ENCODE measurements at places on chromosomes 11 and 22. TPM values are rescaled to one million over a fixed set of nuclear protein-coding genes. Genes with fewer than 3 reads are reported as not detected.

GRCh38 chr11:19345848-19346681, 105.3 kb upstream of the E2F8 start:
- DNase-seq, result no peak

DNA sequence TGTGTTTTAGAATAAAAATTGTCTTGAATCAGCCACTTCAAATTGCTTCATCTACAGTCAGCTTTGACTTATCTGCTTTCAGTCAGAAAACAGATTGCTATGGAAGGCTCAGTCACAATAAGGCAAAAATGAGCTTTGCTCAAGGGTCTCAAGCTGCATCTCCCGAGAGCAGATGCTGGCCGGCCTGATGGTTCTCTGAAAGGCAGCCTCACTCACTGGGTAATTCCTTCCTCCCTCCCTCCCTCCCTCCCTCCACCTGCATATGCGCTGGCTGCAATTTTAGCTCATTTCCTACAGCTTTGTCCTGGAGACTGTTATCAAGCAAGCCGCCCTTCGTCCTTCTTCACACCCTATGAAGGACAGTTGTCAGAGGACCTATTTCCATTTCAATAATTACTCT, 1.6 kb upstream of the IZUMO1R start:
- peak; percentile 15 for DNase-seq

GRCh38 chr11:108128772-108129171, 7.4 kb downstream of the ACAT1 start:
- DNase-seq, result no peak

DNA sequence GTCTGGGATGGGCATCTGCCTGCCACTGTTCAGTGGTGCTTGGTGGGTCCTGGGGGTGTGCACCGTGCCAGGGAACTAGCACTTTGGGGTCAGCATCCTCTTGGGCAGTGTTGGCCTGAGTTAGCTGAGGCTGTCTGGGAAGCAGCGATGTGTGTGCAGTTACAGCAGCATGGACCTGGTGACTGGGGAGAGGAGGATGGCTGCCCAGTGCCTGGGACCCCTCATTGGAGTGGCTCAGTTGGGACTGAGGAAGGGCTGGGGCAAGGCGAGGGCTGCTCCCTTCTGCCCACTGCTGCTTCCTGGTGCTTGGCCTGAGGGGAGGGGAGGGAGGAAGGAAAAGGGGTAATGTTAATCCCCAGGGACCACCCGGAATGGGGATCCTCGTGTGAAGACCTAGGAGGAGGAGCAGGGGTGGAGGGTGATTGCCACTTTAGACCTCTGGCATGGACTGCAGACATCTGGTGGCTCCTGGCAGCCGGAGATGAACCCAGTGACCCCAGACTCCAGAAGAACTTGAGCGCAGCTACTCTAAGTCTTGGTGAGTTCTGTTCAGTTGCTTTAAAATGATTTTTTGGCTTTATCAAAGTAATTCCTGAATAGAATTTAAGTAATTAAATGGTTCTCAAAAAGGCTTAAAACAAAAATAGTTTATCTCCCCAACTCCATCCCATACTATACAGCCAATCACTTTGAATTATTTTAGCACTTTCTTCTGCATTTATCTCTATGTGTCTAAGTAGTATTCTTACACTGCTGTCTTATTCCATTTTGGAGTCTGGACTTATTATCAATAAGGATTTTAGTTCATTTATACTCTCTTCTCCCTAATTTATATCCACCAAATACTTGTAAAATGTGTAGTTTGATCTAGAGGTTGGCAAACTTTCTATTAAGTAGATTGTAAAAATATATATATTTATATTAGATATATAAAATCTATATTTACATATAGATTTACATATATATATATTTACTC, 15.4 kb upstream of the TMEM191C start:
- DNase-seq, result no peak

DNA sequence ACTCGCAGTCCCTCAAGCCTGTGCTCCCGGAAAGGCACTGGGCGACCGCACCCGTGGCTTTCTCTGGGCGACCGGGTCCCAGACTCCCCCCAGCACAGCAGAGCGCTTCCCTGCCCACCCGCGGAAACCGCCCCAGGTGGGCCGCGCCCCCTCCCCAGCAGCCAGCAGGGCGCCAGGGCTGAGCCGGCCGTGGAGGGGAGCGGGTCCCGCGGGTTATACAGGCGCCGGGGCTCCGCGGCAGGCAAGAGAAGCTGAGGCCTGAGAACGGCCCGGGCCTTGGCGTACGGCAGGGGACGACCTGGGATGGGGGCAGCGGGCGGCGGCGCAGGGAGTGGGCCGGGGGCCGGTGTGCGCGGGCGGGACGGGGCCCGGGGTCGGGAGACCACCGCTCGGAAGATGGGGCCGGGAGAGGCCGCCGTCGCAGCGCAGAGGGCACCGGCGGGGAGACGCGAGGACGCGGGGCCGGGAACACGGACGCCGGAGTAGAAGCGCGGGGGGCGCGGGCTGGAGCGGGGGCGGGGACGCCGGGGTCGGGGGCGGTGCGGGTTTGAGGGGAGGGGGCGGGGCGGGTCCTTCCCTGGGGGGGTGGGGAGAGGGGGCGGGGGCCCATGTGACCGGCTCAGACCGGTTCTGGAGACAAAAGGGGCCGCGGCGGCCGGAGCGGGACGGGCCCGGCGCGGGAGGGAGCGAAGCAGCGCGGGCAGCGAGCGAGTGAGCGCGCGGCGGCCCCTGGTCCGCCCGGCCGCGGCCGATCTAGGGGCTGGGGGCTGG, at the start of gene MDK:
TSS of gene MDK (plus strand) at position 622 of the 771 bp plus-strand sequence. CDS start 389 bp downstream, outside the sequence.
- DNase-seq, result peak; percentile 76

DNA sequence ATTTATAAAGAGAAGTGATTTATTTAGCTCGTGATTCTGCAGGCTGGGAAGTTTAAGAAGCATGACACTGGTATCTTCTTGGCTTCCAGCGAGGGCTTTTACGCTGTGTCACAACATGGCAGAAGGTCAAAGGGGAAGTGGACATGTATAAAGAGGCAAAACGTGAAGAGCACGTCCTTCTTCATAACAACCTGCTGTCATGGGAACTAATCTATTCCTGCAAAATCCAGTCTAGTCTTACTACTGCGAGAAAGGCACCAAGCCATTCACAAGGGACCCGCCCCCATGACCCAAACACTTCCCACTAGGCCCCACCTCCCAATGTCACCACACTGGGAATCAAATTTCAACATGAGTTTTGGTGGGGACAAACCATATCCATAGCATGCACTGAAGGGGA, 58.3 kb downstream of the AMOTL1 start:
- no peak for DNase-seq

DNA sequence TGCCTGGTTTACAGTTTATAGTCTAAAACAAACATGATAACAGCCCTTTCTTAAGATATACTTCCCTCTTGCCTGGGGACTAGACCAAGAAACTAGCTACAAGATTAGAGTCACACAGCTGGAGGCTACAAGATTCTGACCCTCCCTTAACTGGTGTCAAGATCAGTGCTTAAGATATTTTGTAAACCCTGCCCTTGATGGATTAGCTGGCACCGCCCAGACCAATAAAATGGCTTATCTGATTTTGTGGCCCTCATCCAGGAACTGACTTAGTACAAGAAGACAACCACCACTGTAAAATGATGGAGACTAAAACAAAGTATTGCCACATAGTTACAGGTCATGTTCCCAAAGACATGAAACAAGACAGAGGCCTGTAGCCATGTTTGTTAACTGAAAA, 53.4 kb downstream of the FAM181B start:
- no peak for DNase-seq

DNA sequence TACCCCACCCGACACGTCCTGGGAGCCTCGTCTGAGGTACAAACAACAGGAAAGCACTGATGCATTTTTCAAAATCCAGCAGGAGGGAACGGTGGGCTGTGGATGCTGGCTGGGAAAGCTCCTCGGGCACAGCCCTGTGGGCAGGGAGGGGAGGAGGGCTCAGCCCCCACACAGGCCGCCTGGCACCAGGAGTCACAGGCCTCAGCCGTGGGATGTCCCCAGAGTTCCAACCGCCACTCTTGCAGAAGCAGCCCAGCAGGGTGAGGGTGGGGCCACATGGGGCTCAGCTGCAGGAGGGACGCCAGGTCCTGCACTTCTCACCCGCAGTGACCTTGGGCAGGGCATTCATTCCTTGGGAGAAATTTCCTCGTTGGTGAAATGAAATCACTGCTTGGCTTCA, 274.6 kb downstream of the BRD1 start:
- no peak for DNase-seq

- DNase-seq, result no peak
Measured at GRCh38 chr22:48082284-48082683, 1319.8 kb downstream of the TBC1D22A start.

C11orf91 gene
- not detected for total RNA-seq

FRMD8 gene
- 63.4 TPM for total RNA-seq

BCO2 gene
- 21.1 TPM for total RNA-seq

AQP11 gene
- 1.4 TPM for total RNA-seq

TRIM49 gene
- total RNA-seq, result not detected

FADS1 gene
- 17.8 TPM for total RNA-seq

All from tongue (tissue), 3 donors.